ENCODE measurements at places on chromosomes 2 and 18.

DNA sequence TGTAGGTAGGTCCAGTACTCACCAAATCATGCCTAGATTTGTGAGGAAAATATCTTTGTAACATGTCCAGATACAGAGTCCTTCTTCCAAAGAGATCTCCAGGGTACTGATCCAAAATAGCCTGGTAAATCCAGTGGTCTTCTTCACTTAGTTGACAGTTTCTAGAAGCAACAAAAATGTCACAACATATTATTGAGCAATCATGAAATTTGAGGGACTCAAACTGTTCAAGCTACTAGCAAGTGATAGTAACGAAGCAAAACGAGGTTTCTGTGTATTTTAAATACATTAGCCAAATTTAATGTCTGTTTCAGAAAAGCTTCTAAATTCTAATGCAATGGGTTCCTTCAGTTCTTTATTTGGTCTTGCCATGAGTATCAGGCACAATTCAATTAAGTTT lies 142.8 kb downstream of the CCDC148 start:
- no peak for DNase-seq

- no peak for DNase-seq
Observed at GRCh38 chr2:214019229-214019972, 391.5 kb upstream of the VWC2L start.

DNA sequence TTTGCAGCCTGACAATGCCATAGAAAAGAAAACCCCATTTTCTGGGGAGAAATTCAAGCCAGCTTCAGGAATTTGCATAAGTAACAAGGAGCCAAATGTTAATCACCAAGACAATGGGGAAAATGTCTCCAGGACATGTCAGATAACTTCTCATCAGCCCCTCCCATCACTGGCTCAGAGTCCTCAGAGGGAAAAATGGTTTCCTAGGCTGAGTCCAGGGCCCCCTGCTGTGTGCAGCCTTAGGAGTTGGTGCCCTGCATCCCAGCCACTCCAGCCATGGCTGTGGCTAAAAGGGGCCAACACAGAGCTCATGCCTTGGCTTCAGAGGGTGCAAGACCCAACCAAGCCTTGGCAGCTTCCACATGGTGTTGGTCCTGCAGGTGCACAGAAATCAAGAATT lies 63.7 kb upstream of the FANCL start:
- no peak for DNase-seq

DNA sequence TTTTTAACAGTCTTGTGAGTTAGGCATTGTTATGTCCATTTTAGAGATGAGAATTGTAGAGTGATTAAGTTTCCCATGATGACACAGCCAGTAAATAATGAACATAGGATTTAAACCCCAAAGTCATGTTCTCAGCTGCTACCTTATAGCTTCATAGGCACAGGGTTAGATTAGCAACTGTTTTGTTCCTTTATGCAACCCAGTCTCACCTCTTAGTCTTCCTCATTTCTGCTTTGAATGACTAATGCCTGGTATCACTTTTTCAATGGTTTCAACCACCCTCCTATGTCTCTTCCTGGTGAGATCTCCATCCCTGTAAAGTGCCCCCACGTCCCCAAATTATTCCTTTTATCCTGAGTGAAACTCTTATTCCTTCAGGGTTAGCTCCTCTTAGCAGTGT lies 44.3 kb downstream of the MFSD6 start:
- DNase-seq, result no peak

DNA sequence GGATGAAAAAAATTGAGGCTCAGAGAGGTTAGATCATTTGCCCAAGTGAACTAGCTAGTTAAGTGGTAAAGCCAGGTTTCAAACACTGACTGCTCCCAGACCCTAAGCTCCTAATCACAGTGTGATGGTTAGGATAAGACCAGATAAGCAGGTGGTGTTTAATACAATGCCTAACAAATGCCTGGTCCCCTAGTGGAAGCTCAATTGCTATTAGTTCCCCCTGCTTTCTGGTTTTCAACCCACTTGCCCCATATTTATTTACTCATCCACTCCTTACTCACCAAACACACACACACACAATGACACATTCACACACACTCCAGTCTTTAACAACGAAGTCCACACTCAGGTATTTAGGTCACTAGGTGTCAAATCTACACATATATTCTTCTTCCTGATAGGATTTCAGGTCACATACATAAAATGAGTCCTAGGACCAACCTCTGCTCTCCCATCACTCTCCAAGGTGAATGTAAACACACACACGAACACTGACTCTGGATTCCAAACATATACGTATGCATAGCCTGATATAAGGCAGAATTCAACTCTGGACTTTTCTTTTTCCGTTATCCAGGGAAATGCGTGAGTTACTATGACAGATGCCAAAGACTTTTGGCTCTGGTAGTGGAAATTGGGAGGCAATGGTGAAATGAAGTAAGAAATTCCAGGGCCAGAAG lies 73.6 kb upstream of the TSPYL6 start:
- DNase-seq, result no peak
